Motor neuron (in vitro differentiated cells): ENCODE measurements at places on chromosomes 4 and X. TPM values are rescaled to one million over a fixed set of nuclear protein-coding genes. Genes with fewer than 3 reads are reported as not detected.

Gene NLGN4X
- 0.15 and 0.43 TPM in 2 replicates for total RNA-seq

Gene NR3C2
- 0.25 and 0.46 TPM in 2 replicates for total RNA-seq

Gene ARHGAP6
- total RNA-seq, result 0.95 and 1.4 TPM in 2 replicates

Gene NHS
- 19.5 and 27.3 TPM in 2 replicates for total RNA-seq

Gene SASH3
- total RNA-seq, result 0.30 TPM in 1 of 2 replicates, not detected in the other

Gene CENPU
- total RNA-seq, result 3.1 and 3.5 TPM in 2 replicates

Gene OTUD6A
- total RNA-seq, result 0.22 and 0.93 TPM in 2 replicates

Gene TMEM156
- total RNA-seq, result not detected in 2 replicates

Gene FATE1
- 4.1 and 8.8 TPM in 2 replicates for total RNA-seq

Gene ADH7
- total RNA-seq, result 0.29 TPM in 1 of 2 replicates, not detected in the other

Gene ARHGEF38
- total RNA-seq, result 0.22 and 0.66 TPM in 2 replicates

Gene CDS1
- 0.66 and 0.90 TPM in 2 replicates for total RNA-seq

Gene NAP1L3
- 113 and 119 TPM in 2 replicates for total RNA-seq

Gene SFRP2
- 0.15 and 0.22 TPM in 2 replicates for total RNA-seq

Gene JADE1
- total RNA-seq, result 8.1 and 8.6 TPM in 2 replicates

Gene CSAG2
- total RNA-seq, result not detected in 2 replicates

Gene KLHL2
- 13.3 and 14.7 TPM in 2 replicates for total RNA-seq

Gene CT55
- not detected in 2 replicates for total RNA-seq

Gene BBS12
- total RNA-seq, result 3.4 and 4.2 TPM in 2 replicates

Gene ARHGEF9
- 41.6 and 46.4 TPM in 2 replicates for total RNA-seq

Gene TEX11
- total RNA-seq, result not detected in 2 replicates
